Skin of body (tissue), 3 donors: ENCODE measurements at places on chromosomes 16 and 17. TPM values are rescaled to one million over a fixed set of nuclear protein-coding genes. Genes with fewer than 3 reads are reported as not detected.

Gene SLC5A2
- 0.10 TPM for total RNA-seq

Gene CPPED1
- 7.4 TPM for total RNA-seq

Gene TRPV3
- 13.5 TPM for total RNA-seq

Gene DNAH9
- 2.7 TPM for total RNA-seq

Gene DLX4
- 2.3 TPM for total RNA-seq

GRCh38 chr16:89924297-89924924, 1.3 kb downstream of the TUBB3 start:
- DNase-seq, result peak; percentile 27

GRCh38 chr17:17398943-17399926, 77.6 kb upstream of the MED9 start:
- DNase-seq, result peak; percentile 12

DNA sequence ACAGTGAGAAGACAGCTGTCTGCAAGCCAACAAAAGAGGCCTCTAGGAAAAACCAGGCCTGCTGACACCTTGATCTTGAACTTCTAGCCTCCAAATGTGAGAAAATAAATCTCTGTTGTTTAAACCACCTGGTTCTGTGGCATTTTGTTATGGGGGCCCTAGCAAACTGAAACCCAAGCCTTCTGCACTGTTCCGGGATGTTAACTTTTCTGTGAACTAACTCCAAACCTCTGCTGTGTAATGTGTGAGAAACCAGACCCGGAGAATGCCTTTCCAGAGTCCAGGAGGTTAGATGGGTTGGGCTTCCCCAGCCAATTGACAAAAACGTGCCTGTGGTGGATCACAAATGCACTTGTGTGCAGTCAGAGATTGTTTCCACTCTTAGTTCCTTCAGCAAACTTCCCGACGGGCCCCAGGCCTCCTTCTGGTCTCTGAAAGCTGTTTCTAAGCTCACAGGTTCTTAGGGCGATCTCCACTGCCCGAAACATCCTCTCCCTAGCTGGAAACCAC, 13.6 kb upstream of the GGA2 start:
- DNase-seq, result no peak

GRCh38 chr16:86642087-86642486, 63.7 kb downstream of the FOXL1 start:
- no peak for DNase-seq

- DNase-seq, result no peak
Measured at GRCh38 chr16:25033852-25034251, 18.7 kb upstream of the ARHGAP17 start.

GRCh38 chr17:78852709-78853121, 12.1 kb upstream of the USP36 start:
- DNase-seq, result no peak

DNA sequence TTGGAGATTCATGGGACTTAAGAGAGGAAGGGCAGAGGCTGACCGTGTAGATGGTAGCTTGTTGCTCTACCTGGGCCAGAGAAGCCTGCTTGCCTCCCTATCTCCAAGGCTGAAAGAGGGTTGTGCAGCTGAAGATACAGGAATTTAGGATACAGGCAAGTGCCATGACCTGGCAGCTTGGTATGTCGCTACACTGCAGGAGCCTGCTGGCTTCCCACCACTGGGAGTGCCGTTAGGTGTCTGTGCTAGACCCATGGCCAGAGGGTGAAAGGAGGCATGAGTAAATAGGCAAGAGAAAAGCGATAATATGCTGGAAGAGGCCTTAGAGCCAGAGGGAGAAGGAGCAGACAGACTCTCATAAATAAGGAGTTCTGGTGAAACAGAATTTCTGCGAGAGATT, 10.6 kb downstream of the NAA60 start:
- no peak for DNase-seq

GRCh38 chr17:11264183-11264871, 23.3 kb downstream of the SHISA6 start:
- no peak for DNase-seq

DNA sequence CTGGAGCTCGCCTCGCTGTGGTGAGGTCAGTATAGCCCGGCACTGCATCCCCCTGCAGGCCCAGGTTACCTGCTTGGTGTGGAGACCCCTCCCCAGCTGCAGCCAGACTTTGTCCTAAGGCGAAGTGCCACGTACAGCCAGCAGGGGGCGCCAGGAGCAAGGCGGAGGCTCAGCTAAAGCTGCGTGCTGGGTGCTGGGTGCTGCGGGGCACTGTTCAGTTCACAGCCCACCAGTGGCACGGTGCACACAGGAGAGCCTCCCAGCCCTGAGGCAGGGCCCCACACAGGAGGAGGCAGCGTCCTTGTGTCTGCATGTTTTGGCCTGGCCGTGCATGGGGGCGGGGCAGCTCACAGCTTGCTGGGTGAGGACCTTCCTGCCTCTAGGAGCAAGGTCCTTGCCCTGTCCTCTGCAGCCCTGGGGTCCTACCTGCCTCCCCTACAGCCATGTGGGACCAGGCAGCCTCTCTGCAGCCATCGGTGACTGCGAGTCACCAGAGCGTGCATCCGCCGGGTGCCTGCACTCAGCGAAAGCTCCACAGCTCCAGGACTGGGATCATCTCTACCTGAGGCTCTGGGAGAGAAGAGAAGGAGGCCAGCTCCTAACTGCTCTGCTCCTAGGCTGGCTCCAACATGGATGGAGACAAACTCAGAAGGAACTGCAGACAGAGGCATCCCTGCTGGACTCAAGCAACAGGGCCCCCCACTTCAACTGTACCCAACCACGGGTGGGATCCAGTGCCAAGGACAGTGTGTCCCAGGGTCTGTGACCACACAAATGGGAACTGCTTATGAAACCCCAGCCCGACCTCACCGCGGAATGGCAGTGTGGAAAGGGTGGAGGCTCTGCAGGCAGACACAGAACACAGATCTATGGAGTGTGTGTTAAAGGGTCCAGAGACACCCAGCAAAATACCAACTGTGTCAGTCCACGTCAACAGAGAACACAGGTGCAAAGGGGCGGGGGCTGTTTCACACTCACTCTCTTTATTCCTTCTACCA, 19.0 kb downstream of the SLC7A5 start:
- no peak for DNase-seq

DNA sequence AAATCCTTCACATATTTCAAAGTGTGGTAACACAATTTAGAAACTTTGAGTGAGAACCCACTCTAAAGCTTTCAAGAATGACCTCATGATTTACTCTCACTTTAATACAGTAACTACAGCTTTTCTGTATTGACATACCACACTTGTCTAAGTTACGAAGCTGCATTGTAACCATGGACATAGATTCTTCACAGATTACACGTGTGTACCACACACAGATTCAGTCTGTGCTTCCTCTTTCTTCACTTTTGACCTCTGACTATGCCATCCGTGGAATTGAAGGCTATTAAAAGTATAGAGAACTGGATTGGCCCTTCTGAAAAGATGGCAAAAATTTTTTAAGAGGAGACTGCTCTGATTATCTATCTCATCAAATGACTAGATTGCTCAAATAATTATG, 172.7 kb downstream of the TANC2 start:
- DNase-seq, result peak; percentile 4

- no peak for DNase-seq
Measured at GRCh38 chr16:10926094-10926493, 16.2 kb downstream of the DEXI start.

- DNase-seq, result no peak
Measured at GRCh38 chr17:41446806-41447205, 6.0 kb upstream of the KRT38 start.

DNA sequence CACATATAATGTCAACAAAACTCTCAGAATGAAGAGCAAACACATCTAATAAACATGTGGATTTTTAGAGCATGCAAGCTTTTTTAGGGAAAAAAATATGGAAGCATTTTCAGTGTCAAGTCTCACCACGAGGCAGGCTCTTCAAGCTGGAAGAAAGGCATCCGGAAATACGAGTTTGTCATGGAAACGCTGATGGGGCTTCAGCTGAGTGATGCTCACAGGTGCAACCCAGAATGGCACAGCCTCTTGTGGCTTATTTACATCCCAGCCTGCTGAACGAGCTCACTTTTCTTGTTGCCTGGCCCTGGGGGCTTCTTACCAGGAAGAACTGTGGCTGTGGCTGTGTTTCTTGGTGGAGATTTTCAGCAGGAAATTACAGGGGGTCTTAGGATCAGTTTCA, 24.1 kb upstream of the DYNLL2 start:
- DNase-seq, result peak; percentile 36

DNA sequence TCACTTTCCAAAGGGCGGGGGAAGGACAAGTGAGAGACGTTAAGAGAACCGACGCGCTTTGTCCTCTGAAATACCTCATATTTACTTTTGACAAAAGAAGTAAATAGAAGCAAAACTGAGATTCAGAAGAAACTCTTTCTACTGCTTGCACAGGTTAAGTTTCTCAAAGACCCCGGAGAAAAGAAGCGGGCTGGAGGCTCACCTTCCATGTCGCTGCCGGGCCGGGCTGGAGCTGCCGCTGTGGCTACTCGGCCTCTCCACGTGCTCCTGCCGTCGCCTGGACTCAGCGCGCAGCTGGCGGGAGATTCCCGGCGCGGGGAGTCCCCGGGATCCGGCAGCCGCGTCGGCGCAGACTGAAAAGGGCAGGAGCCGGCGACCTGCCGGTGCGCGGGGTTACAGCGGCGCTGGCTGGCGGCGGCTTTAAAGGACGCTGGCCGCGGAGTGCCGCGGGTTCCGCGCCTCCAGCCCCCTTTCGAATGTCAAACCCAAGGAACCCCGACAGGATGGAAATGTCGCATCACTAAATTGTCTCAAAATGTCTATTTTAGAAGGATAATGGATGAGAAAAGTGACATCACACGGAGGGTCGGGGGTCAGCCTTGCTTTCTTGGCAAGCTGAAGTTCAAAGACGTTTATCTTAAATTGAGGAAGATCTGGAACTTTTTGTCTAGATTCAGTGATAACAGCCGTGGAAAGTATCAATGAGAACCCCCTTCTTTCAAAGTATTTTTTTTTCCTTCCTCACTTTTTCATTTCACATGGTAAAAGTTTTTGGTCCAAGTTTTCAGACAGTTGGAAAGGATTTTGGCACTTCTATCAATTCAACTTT, at the start of gene IKZF3:
Gene IKZF3 (minus strand): TSS at position 395 of the 829 bp plus-strand sequence. CDS start 186 bp downstream, at position 209.
- DNase-seq, result no peak

DNA sequence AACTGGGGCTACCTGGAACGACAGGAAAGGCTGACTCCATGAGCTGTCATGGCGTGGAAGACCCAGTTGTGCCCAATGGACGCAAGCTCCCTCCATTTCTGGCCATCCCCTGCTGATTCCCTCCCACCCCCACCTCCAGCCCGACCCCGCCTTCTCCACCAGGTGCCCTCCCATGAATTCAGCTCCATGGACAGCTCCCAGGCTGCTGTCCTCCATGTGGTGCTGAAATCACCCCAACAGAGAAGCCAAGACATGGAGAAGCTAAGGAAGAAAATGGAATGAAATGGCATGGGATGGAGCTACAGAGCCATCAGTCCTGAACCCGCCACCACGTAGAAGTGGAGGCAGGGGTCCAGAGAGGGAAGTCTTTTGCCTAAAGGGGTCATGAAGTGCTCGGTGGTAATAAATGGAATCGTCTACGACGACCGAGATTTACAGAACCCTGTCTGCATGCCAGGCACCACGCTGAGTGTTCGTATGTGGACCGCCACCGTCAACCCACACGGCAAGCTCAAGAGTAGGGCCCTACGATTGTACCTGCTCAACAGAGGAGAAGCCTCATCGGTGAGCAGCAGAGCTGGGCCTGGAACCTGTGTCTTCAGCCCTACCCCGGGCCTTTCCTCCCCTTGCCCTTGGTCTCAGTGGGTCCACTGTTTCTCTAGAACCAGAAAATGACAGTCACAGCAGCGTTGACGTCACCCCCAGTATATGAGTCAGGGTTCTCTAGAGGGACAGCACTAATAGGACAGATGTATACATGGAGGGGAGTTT, 9.3 kb upstream of the ZC3H18 start:
- no peak for DNase-seq

DNA sequence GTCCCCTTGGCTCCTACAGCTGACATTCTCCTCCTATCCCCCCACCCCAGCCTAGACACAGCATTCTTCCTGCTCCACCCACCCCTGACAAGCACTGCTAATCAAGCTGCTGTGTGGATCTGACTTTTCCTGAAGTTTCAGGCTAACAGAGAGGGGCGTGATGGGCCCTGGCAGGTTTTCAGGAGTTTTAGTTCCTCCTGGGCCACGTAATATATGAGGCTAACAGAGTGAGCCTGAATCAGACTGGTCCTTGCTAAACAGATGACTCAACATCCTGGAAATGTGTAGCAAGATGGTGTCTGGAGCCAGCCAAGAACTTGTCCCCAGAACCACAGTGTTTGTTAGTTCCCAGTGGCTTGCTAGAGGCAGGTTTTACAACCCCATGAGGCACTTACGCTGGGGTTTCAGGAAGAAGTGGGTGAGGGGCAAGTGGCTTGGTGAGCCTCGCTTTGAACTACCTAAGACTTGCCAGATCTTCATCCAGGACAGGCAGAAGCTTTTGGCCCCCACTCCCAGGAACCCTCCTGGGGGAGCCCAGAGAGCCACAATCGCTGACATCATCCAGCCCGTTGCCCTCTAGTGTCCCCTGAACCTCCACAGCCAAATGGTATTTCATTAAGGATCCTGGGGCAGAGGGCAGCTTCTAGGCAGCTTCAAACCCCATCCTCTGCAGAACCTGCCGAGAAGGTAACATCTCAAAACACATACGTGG, 15.9 kb downstream of the TMEM92 start:
- peak; percentile 73 for DNase-seq

GRCh38 chr16:4293822-4294457, 21.1 kb upstream of the TFAP4 start:
- DNase-seq, result peak; percentile 85

- DNase-seq, result no peak
Measured at GRCh38 chr16:14369734-14370598, 260.1 kb downstream of the PARN start.

DNA sequence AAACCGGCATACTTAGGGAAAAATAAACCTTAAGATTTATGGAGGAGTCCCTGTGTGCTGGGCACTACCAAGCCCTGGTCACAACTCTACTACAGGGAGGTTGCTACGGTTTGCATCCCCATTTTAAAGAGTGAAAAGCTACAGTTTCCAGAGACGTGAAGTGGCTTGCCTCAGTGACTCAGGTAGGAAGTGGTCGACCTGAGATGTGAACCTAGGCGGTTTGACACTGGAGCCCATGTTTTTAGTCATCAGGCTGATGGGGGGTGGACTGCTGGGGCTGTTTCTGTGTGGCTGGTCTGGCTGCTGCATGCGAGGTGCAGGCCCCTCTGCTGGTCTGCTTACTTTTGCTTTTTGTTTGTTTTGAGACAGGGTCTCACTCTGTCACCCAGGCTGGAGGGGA, 6.6 kb downstream of the COX6A2 start:
- DNase-seq, result no peak

- peak; percentile 56 for DNase-seq
Measured at GRCh38 chr16:63653044-63653839, 1468.6 kb downstream of the CDH11 start.

- no peak for DNase-seq
Measured at GRCh38 chr17:82655523-82655922, 7.3 kb upstream of the WDR45B start.

DNA sequence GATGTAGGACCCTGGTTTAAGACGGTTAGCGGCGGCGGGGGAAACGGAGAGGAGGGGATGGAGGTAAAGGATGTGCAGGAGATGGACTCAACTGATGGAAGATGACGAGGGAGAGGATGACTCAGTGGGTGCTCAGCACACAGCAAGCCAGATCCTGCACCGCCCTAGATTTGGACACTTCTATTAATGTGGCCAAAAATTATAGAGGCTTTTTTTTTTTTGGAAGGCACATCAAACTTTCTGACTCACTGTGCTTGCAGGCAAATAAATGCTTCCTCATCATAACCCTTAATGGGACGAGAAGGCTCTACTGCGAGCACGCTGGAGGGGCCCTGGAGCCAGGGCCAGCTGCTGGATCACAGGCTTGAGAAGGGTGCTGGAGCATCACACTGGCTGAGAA, 36.0 kb downstream of the RTN4RL1 start:
- no peak for DNase-seq
